Activated CD8-positive, alpha-beta memory T cell treated with anti-CD3 and anti-CD28 coated beads for 24 hours (primary cell): ENCODE measurements at places on chromosomes 1 and 21.

DNA sequence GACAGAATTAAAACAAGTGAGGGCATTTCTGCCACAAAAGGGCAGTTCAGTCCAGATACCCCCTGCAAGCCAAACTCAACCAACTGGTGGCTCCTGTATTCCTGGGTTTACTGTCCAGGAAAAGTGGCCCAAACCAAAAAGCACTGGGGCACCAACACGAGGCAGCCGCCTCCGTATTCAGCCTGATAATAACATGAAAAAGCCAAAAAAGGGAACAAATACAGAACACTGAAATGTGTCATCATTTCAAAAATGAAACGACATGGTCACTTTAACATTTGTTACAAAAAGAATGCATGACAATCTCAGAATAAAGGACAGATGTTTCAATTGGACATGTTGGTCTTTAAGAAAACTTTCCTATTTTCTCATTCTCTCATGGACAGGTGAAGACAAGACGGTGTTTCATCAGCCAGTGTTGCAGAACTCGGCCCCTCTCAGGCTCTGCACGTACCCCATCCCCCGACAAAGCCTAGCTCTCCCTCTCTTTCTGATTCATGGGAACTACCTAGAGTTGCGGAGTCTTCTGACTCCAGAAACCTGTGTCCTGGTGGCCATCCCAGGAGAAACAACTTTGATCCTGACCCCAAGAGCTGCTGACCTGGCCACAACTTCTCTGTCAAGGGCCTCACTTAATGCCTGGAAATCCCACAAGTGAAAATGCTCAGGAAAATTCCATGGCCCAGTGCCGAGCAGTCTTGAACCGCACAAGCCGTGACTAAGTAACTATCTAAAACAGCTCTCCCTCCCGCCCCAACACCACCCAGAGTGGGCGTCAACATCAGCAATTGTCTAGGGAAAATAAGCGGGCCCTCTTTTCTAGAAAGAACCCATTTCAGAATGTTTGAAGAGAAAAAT lies 27.1 kb downstream of the ZBTB17 start:
- DNase-seq: no peak

DNA sequence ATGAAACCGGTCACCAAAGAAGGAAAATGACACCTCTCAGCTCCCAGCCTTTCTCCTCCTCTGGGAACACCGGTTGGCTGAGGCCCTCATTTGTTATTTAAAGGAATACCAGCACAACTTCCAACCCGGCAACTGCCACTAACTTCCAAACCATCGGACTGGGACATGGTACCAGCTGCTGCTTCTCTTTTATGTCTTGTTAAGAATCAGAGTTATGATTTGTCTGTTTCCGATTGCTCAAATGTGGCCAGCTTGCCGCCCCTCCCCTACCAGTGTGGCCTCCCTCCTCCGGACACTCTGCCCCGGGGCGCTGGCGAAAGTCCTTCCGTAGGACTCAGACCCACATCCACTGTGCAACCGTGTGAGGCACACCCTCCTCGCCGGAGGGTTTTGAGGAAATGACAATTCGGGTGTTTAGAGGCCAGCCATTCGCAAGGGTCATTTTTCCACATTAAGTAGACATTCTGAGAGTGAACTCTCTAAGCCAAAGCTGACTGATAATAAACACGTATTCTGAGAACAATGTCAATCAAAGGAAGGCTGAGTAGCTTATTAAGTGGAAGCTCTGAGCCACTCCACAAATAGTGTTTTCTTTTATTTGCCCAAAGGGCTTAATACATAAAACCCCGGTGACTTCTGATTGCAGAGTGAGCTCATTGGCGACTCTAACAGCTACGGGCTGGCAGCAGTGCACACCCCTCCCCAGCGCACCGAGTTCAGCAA lies 5.5 kb downstream of the RIPK4 start:
- no peak for DNase-seq

DNA sequence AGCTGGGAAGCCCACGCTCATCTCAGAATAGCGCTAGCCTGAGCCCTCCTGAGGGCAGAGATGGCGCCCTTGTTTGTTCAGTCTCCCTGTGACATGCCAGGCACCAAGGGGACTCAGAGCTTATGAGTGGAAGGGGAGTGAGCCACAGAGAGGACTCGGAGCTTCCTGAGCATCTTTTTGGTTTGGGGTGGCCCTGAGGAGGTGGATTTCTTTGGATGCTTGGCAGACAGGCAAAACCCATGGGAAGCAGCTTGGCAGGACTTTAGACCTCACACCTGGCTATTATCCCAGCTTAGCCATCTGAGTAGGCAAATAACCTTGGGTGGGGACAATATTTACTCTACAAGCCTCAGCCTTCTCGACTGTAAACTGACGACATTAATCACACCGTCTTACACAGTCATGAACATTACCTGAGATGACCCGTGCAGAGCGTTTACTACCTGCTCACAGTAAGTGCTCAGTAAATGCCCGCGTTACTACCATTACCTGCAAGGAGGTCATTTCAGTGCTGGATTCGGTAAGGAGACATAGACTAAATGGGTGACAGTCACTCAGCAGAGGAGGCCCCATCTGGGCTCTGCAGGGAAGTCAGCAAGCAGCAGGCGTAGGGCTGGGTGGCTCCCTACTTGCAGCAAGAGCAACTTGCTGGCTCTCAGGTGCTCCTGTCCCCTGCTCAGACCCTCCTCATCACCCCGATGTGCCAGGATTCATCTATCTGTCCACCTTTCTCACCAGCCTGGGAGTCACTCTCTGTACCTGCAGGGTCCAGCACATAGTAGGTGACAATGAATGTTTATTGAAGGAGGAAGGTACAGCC lies 54.9 kb downstream of the KLHDC7A start:
- peak; percentile 42 for DNase-seq

DNA sequence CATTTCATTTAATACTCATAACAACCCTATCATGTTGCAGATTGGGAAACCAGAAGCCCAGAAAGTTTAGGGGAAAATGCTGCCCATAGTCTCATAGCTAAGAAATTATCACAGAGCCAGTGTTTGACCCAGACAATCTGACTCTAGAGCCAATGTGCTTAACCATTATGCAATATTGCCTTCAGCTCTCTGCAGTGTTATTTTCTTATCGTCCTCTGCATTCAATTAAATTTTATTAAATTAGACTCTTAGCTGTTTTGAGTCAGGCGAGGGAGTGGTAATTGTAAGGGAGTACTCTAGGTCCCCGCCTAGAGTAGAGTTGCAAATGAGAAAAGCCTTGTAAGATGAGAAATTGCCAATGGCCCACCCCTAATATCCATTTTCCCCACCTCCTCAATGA lies 191.1 kb downstream of the TTLL7 start:
- no peak for DNase-seq

- DNase-seq: no peak
These were observed 48.4 kb downstream of the USP48 start for GRCh38 chr1:21734526-21734925.
